ENCODE measurements at places on chromosomes 12 and 14. TPM values are rescaled to one million over a fixed set of nuclear protein-coding genes. Genes with fewer than 3 reads are reported as not detected.
A peak's percentile ranks its signal among the peaks of the same experiment; 100 is the strongest.

- no peak overlapping the region for H3K4me3 ChIP-seq
- H3K4me1 ChIP-seq, result no peaks in the 10 kb centered on the region
- DNase-seq, result no peak
- H3K27me3 ChIP-seq, result no peaks in the 10 kb centered on the region
These were observed 18.0 kb downstream of the ACACB start for GRCh38 chr12:109134186-109134917.

- H3K4me3 ChIP-seq, result no peak overlapping the region
- H3K4me1 ChIP-seq, result peaks cover 20% of the 10 kb centered on the region
- no peaks in the 10 kb centered on the region for H3K27me3 ChIP-seq
- H3K27ac ChIP-seq, result no peak overlapping the region
- no peaks in the 10 kb centered on the region for H3K36me3 ChIP-seq
These were observed 67.6 kb downstream of the FOXN3 start for GRCh38 chr14:89349171-89350008.

SERPINA5 gene
- 3.2 TPM for total RNA-seq

DNA sequence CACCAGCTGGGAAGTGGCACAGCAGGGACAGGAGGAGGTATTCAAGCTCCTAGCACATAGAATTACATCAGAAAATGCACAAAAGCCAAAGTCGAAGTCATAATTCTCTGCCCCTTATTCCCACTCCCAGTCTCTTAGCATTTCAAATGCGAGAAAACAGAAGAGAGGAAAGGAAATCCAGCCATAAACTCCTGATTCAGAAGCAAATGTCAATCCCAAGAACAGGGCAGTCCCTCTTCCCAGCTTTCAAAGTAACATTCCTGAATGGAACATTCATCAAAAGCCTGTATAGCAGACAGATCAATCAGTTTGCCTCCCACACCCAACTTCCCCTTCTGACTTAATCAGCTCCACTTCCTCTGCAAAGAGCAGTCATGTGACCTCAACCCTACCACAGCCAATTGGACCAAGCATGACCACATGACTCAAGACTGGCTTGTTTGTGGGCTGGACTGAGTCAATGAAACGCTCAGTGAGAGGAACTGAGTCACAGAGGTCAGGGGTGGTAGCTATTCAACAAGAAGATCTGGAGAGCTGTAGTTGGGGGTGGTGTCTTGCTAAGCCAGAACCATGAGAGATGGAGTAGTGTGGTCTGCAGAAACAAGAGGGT is 41.4 kb upstream of the TUNAR start:
- H3K27me3 ChIP-seq, result peaks cover 19% of the 10 kb centered on the region
- no peaks in the 10 kb centered on the region for H3K4me1 ChIP-seq
- no peak overlapping the region for H3K4me3 ChIP-seq
- no peak overlapping the region for H3K27ac ChIP-seq
- H3K36me3 ChIP-seq, result no peaks in the 10 kb centered on the region

ADAM21 gene
- total RNA-seq, result 0.29 TPM

- H3K36me3 ChIP-seq, result no peaks in the 10 kb centered on the region
- peaks cover 5% of the 10 kb centered on the region for H3K4me1 ChIP-seq
- DNase-seq, result no peak
- no peak overlapping the region for H3K4me3 ChIP-seq
- H3K27ac ChIP-seq, result no peak overlapping the region
These were observed 185.8 kb downstream of the DUSP6 start for GRCh38 chr12:89166525-89166934.

DNA sequence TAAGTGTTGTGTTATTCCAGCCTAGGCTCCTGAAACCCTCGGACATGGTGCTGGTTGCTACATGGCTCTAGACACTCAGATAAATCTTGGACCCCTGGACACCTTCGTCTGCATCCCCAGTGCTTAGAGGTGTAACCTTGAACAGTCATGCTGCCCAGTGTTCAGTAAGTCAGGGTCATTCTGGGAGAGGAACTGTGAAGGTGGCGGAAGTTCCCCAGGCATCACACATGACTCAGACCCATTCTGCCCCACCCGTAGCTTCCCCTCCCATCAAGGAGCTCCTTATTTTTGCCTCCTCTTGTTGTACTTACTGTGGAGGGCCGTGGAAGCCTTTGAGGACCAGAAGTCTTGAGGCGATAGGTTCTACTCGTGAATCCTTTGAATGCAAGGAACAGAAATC is 18.1 kb upstream of the SSPN start:
- no peaks in the 10 kb centered on the region for H3K4me1 ChIP-seq
- no peak overlapping the region for H3K4me3 ChIP-seq

DNA sequence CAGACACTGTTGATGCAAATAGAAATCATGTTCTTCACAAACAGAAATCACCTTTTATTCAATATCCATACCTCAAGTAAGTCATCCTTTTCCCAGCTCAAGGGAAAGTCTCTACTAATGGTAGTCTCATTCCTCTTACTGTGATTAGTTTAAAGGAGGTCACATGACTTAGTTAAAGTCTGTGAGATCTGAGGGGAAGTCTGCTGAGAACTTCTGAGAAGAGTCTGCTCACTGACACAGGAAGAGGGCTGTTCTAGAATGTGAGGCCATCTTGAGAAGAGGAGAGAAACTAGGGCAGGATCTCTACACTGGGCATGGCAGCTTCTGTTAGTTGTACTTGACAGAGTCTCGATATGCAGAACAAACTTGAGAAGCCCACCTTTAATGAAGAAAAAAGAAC is 146.8 kb downstream of the C12orf42 start:
- no peaks in the 10 kb centered on the region for H3K27me3 ChIP-seq
- no peaks in the 10 kb centered on the region for H3K36me3 ChIP-seq
- H3K27ac ChIP-seq, result no peak overlapping the region
- no peak for DNase-seq
- H3K4me3 ChIP-seq, result no peak overlapping the region

- no peak overlapping the region for H3K27ac ChIP-seq
- no peak overlapping the region for H3K4me3 ChIP-seq
- no peaks in the 10 kb centered on the region for H3K27me3 ChIP-seq
- no peaks in the 10 kb centered on the region for H3K36me3 ChIP-seq
- no peaks in the 10 kb centered on the region for H3K4me1 ChIP-seq
These were observed 234.1 kb downstream of the KTN1 start for GRCh38 chr14:55814064-55814463.

PHC1 gene
- 34.1 TPM for total RNA-seq

CSAD gene
- 33.1 TPM for total RNA-seq

DNA sequence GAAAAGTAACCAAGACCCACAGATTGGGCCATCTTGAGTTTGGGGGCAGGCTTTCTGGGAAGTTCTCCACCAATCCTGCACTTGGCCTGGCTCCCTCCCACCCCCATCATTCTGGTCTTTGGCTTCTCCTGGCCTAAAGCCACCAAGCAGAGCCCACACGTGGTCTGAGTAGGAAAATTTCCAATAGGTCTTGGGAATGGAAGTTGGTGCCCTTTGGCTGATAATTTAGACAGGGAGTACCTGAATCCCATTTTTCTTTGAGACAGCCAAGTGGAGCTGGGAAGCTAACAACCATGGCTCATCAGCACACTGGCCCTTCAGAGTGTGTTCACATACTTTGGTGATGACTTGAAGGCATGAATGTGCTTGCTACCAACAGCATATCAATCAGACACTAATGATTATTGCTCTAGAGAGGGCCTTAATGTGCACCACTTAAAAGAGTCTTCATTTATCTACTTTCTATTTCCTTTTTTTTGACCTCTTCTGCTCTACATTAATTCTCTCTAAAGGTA is 156.0 kb downstream of the EGLN3 start:
- no peak for DNase-seq
- no peak overlapping the region for H3K27ac ChIP-seq
- no peak overlapping the region for H3K4me3 ChIP-seq
- no peaks in the 10 kb centered on the region for H3K4me1 ChIP-seq

LAG3 gene
- total RNA-seq, result 2.4 TPM

DNA sequence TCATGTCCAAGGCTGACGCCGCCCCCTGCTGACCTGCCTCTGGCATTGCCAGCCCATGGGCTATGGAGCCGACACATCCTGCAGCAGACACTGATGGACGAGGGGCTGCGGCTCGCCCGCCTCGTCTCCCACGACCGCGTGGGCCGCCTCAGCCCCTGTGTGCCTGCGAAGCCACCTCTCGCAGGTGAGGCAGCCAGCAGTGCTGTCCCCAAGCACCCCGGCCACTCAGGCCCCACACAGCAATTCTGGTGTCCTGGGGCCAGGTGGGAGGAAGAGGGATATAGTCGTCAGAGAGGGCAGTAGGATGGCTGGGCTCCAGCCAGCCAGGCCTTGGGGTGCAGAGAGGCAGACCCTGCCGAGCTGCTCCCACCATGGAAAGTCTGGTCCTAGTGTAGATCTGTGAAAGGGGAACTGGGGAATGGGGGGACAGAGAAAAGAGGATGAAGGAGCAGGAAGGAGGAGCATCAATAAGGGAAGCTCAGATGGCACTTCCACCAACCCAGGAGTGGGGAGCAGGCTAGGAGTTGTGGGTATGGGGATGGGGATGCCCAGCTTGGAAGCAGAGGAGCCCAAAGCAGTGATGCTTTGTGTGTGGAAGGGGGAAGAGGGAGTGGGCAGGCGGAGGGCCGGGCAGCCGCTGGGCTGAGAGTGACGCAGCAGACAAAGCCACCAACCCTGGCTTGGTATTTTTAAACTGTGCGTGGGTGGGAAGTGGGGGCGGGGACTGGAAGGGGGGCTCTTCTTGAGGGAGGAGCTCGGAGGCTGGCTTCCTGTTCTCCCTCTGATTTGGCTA is 4.7 kb downstream of the NAB2 start:
- DNase-seq, result peak; percentile 90
- no peaks in the 10 kb centered on the region for H3K36me3 ChIP-seq
- peak overlapping the region; percentile 69 for H3K27ac ChIP-seq
- no peak overlapping the region for H3K4me3 ChIP-seq
- H3K4me1 ChIP-seq, result peaks cover 28% of the 10 kb centered on the region

DNA sequence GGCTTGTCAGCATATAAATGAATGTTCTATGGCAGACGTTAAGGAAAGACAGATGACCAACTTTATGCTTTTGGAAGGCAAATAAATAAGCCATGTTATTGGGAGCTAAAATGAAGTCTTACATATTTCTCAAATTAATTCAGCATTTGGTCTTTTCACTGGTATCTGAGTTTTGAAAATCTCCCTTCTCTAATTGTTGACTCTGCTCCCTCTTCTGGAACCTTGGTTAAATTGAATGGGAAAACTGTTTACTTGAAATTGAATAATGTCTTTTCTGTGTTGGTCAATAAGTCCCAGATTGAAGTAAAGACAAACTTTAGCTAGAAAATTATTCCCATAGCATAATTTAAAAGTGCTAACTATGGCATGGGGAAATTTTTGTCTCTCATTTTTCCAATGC is 38.7 kb downstream of the LGR5 start:
- H3K4me3 ChIP-seq, result no peak overlapping the region
- H3K27me3 ChIP-seq, result no peaks in the 10 kb centered on the region
- H3K27ac ChIP-seq, result no peak overlapping the region
- H3K4me1 ChIP-seq, result no peaks in the 10 kb centered on the region
- DNase-seq, result no peak

DNA sequence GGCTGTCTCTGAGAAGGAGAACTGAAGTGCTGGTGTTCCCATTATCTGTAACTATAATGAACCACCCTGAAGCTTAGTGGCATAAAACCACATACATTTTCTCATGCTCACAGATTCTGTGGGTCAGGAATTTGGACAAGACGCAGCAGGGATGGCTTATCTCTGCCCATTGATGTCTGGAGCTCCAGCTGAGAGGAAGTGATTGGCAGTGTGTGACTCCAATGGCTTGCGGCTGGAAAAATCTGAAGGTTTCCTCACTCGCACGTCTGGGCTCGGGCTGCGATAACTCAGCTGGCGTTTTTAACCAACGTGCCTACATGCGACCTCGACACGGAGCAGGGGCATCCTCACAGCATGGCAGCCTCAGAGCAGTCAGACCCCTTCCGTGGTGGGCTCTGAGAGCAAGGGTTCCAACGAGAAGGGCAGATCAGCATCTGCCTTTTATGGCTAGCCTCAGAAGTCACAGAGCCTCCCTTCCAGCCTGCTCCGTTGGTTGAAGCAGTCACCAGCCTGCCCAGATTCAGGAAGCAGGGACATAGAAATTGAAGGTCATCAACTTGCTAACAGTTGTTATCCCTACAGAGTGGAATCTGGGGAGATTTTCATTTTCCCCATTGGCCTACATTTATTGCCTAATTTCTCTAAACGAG is 143.3 kb upstream of the BCL2L14 start:
- no peaks in the 10 kb centered on the region for H3K4me1 ChIP-seq
- peak; percentile 27 for DNase-seq
- no peaks in the 10 kb centered on the region for H3K36me3 ChIP-seq
- no peak overlapping the region for H3K4me3 ChIP-seq
- H3K27ac ChIP-seq, result no peak overlapping the region
- no peaks in the 10 kb centered on the region for H3K27me3 ChIP-seq

GRCh38 chr14:96852823-96853422 is 55.7 kb downstream of the VRK1 start:
- H3K4me3 ChIP-seq, result no peak overlapping the region
- no peaks in the 10 kb centered on the region for H3K27me3 ChIP-seq
- H3K36me3 ChIP-seq, result peaks cover 17% of the 10 kb centered on the region
- no peak overlapping the region for H3K27ac ChIP-seq

RTN1 gene
- total RNA-seq, result 3.6 TPM
